ENCODE measurements at places on chromosomes 2 and 18. TPM values are rescaled to one million over a fixed set of nuclear protein-coding genes. Genes with fewer than 3 reads are reported as not detected.

GRCh38 chr2:106034325-106034724, 159.8 kb downstream of the UXS1 start:
- no peak for DNase-seq

DNA sequence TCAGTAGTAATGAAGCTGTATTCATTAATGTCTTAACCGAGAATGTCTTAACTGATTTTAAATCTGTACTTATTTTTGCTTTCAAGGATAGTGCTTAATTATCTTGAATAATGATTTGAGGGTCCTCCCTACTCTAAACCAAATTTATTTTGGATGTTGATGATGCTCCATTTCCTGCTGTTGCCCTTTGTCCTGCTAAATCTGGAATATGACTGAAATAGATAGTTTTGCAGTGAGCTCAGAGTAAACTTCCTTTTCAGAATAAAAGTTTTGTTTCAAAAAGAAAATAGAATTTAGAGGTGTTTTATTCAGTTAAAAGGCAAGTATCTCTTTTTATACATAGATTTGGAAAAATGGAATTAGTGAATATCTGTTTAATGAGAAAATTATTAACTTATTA, 8.1 kb downstream of the NBEAL1 start:
- no peak for DNase-seq

DNA sequence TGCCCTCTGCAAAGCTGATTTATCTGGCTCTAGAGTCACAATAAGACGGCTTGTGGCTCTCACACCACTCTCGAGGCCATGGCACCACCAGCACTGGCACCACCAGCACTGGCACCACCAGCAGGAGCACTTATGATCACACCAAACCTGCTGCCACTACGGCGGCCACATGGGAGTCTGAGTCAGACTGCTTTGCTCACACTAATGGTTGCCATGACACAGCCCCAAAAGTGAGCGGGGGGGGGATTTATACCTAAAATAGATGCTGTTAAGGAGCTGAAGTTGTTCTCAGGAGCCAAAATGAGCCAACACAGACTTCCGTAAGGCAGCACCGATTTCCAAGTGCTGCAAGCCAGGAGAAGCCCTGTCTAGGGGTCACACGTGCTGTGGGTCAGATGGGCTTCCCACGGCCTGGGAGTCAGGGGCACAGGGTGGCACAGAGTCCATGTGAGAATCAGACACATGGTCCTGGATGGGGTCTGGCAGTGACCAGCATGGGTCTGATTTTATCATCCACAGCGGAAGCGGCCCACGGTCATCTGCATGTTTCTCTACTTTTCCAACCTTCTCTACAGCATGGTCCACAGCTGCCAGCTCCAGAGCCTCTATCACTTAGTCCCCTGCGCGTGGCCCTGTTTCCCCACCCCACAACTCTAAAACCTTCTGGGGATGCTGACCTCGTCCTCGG, 16.7 kb downstream of the DNMT3A start:
- no peak for DNase-seq

Gene STAT4
- 15.1 TPM for total RNA-seq

DNA sequence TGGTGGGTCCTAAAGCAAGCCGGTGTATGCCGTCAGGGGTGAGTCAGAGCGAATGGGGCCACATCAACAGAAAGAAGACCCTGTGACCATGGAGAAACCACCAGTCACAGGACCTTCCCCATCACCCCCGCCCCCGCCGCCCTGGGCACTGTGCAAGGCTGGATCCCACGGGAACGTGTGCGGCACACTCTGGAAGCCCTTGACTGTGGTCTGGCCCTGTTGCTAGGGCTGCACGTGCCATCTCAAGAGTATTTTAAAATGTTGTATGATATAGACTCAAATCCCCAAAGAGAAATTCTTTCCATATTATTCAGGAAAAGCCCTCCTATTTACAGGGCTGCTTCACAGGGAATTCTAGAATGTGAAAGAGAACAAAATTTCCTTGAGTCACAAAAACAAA, 174.8 kb downstream of the BCL2 start:
- no peak for DNase-seq

Gene C2orf66
- total RNA-seq: not detected

DNA sequence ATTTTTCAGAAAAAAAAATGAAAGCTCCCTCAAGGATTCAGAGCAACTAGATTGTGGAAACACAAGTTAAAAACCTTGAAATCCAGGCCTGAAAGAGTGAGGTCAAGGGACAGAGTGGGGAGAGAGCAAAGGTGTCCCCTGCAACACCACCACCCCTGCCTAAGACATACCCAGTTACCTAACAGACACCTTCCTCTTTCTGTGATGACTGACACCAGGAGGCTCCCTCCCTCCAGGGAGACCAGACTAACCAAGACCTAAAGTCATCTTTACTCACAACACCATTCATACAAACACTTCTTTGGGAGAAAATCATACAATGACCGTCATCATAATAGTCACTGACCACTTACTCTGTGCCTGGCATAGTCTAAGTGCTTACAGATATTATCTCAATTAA, 151.8 kb upstream of the NABP1 start:
- no peak for DNase-seq

- DNase-seq: no peak
Observed at GRCh38 chr2:201118961-201119854, 3.2 kb downstream of the CFLAR start.

Gene LYPD6
- not detected for total RNA-seq
